ENCODE measurements at places on chromosomes 13 and 19.

DNA sequence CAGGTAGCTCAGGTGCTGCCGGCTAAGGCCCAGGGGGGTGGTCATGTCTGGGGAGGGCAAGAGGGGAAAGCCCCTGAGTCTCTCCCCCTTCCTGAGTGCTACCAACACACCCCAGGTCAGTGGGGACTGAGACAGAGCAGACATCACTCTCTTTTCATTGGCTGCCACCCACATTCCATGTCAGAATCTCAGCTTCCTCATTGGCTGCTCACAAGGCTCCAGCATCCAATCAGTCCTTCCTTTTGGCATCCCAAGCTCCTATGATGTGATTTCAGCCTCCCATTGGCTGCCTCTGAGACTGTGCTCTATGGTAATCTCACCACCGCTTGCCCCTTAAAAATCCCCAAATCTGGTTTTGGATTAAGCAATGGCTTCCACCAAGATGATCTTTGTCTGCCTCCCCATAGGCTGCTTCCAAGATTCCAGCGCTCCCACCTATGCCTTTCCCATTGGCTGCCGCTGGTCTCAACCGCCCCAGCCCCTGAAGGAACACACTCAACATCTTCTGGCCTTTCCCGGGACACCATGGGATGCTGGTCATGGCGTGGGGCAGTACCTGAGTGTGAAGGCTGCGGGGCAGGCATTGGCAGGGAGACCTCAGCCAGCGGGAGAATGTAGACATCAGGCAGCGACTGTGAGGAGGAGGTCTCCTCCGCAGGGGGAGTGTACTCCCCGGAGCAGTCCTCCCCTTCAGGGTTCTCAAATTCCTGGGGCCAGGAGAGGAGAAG lies 2.0 kb downstream of the LMTK3 start:
- no peak for DNase-seq

- peak; percentile 88 for DNase-seq
Observed at GRCh38 chr19:4976401-4977298, 7.7 kb downstream of the KDM4B start.

- no peak for DNase-seq
Observed at GRCh38 chr19:50669302-50670101, 20.3 kb downstream of the C19orf81 start.

GRCh38 chr13:40993987-40994386 lies 25.1 kb downstream of the ELF1 start:
- DNase-seq, result no peak

DNA sequence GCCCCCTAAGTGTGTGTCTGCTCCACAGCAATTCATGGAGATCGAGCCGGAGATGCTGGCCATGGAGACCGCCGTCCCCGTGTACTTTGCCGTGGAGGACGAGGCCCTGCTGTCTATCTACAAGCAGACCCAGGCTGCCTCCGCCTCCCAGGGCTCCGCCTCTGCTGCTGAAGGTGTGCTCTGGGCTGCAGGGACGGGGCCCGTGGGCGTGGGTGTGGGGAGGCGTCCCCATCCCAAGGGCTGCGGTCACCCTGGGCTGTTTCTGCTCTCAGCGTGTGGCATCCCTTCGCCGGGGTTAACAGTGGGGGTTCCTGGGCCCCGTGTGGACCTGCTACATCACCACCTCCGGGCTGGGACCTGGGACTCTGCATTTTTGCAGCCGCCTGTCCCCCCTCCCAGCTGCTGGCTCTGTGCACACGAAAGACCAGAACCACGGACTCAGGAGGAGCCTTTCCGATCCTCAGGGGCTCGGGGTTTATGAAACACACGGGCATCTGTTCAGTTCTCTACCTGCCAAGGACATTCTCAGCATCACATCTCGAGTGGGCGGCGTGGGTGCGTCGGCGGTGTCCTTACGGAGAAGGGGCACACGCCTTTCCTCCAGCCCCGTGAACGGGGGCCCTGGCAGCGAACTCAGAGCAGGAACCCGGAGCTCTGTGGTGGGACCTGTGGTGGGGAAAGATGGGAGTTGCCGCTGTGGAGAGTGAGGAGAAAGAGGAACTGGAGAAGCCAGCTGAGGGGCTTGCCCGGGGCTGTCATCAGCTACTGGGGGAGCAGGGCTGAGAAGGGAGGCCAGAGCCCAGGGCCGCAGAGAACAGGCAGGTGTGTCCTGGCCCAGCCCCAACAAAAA lies 7.8 kb downstream of the NCLN start:
- no peak for DNase-seq

GRCh38 chr19:48806818-48807589 lies 3.8 kb downstream of the BCAT2 start:
- no peak for DNase-seq

- no peak for DNase-seq
Observed at GRCh38 chr13:52850072-52850395, 1.6 kb upstream of the PCDH8 start.

Measured in lower lobe of right lung (tissue), 2 donors.